Peyer's patch (tissue), 4 donors: ENCODE measurements at places on chromosomes 6 and 20.

DNA sequence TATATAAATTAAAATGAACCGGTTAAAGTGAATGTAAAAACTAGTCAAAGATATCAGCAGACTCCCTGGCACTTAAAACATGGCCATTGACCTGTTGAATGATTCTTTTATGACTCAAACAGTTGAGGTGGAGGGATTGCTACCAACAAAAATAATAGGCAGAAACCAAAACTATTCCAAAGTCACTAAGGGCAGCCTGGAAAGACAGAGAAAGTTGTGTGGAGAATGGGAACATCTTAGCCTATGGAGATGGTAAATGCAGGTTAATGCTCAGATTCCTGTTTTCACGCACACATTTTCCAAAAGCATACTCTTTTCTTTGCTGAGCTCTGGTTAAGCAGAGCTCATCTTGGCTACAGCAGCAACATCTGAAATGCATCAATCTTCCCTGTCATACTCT, 553.5 kb downstream of the HACE1 start:
- H3K4me1 ChIP-seq, result no peaks in the 10 kb centered on the region
- no peak overlapping the region for H3K27ac ChIP-seq
- H3K36me3 ChIP-seq, result no peaks in the 10 kb centered on the region

DNA sequence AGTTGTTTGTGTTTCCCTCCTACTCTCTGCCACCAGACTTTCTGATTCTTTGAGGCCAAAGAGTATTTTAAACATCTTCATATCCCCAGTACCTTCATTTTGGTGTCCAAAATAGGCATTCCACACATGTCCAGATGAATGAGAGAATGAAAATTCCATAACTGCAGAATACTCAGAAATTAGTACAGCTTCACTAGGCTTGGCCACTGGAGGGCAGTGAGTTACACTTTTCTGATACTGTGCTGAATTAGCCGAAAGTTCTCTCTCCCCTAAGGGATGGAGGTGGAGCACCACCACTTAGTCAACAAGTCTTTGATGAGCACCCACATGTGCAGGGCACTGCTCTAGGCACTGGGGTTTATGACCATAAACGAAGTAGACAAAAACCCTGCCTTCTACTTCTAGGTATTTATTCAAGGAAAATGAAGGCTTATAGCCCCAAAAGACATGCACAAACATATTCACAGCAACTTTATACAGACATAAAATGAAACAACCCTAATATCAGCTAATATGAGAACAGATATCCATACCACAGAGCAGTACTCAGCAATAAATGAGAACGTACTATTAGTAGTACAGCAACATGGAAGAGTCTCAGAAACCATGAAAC, 46.1 kb upstream of the TMEM217 start:
- no peaks in the 10 kb centered on the region for H3K4me1 ChIP-seq
- H3K27ac ChIP-seq, result no peak overlapping the region

GRCh38 chr6:35977308-35977707, 47.1 kb downstream of the SLC26A8 start:
- no peaks in the 10 kb centered on the region for H3K27me3 ChIP-seq
- no peak for DNase-seq
- H3K4me3 ChIP-seq, result no peak overlapping the region
- H3K27ac ChIP-seq, result no peak overlapping the region
- H3K4me1 ChIP-seq, result no peaks in the 10 kb centered on the region

GRCh38 chr6:133999305-133999704, 46.3 kb downstream of the TBPL1 start:
- no peaks in the 10 kb centered on the region for H3K4me1 ChIP-seq
- no peak for DNase-seq
- no peak overlapping the region for H3K27ac ChIP-seq
- H3K4me3 ChIP-seq, result no peak overlapping the region
- H3K27me3 ChIP-seq, result no peaks in the 10 kb centered on the region

- no peaks in the 10 kb centered on the region for H3K4me1 ChIP-seq
- DNase-seq, result no peak
- H3K4me3 ChIP-seq, result no peak overlapping the region
- H3K27me3 ChIP-seq, result no peaks in the 10 kb centered on the region
- H3K36me3 ChIP-seq, result no peaks in the 10 kb centered on the region
- no peak overlapping the region for H3K27ac ChIP-seq
Observed at GRCh38 chr6:10030942-10031537, 383.8 kb downstream of the TFAP2A start.

DNA sequence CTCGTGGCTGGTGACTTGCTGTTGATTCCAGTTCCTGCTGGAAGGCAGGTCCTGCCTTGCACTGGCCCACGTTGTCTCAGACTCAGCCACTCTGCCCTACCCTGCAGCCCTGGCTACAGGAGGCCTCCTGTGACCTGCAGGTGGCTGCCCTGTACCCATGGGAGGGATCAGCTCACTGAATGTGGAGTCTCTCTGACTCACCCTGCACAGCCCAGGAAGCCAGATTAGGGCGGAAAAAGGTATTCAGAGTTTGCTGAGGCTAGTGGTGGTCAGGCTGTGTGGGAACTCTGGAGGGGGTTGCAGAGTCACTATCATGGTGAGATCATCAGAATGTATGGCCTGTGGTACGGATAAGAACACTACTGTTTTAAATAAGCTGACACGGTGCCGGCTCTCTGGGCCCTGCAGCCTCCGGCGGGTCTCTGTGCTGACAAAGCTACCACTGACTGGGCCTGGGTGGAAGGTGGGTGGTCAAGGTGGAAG, 24.7 kb upstream of the PYGB start:
- H3K27ac ChIP-seq, result no peak overlapping the region
- H3K4me1 ChIP-seq, result no peaks in the 10 kb centered on the region
- no peaks in the 10 kb centered on the region for H3K27me3 ChIP-seq
- no peak overlapping the region for H3K4me3 ChIP-seq
- DNase-seq, result no peak

DNA sequence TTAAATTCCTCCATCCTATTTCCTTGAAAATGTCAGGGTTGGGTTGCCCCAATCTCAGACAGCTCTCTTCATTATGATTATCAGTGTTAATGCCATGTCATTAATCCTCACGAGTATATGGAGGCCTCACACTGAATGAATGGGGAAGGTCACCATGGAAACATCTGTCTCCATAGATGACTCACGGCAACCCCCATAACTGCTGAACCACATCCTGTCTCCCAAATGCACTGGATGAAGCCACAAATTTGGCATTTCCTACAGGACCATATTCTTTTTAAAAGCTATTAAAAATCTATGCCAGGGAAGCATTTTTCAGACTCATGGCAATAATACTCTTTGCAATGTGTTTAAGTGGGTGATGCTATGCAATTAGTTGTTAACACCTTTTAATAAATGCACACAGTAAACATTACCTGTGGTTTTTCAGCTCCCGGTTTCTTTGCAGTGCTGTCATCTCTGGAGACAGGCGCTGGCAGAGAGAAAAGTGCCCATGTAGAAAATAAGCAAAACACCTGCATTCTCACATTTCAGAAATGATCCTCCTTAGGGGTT, 80.1 kb upstream of the PTPRK start:
- H3K27ac ChIP-seq, result no peak overlapping the region
- H3K36me3 ChIP-seq, result no peaks in the 10 kb centered on the region
- no peaks in the 10 kb centered on the region for H3K27me3 ChIP-seq
- no peaks in the 10 kb centered on the region for H3K4me1 ChIP-seq
- H3K4me3 ChIP-seq, result no peak overlapping the region

DNA sequence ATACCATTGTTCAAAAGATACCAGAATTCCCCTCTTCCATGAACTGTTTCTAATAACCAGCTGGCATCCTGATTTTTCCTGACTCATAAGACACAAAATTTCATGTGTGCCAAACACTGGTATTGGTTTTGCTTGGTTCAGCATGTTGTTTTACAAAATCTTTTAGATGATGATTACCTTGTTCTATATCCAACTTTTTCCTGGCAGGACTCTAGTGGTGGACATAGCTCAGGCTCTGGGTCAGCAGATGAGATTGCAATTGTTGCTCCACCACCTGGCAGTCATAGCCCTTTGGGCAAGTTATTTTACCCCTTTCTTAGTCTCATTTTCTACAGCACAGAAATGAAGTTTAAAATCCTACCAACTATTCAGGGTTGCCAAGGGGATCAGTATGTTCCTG, 6.2 kb downstream of the TRIM38 start:
- H3K36me3 ChIP-seq, result peaks cover 73% of the 10 kb centered on the region
- peaks cover 27% of the 10 kb centered on the region for H3K4me1 ChIP-seq
- H3K27ac ChIP-seq, result no peak overlapping the region
- H3K4me3 ChIP-seq, result no peak overlapping the region

DNA sequence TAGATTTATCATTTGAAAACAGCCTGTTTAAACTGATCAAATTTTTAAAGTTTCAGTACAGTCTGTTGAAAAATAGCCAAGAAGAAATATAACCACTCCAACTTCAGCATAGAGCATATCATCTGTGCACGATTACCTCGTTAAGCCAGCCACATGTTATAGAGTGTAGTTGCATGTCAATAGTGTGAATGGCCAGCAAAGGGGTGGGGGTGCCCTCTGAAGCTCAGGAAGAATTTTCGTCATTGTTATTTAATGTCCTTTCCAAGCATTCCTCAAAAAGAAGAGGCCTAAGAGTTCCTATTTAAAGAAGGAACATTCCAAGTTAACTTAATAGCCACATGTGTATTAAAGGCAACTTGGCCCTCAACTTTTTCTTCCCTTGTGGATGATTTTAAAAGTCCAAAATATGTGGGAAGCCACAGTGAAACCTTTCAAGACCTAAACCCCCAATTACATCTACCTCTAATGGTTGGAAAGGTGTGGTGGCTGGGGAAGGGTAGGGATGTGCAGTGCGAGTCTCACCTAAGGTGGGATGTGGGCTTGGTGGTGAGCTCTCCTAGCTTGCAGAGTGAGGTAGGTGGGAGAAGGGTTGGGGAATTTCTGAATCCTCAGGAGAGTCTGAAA, 1.8 kb upstream of the CCN2 start:
- no peak overlapping the region for H3K4me3 ChIP-seq
- no peaks in the 10 kb centered on the region for H3K36me3 ChIP-seq
- no peaks in the 10 kb centered on the region for H3K27me3 ChIP-seq
- no peak for DNase-seq
- no peaks in the 10 kb centered on the region for H3K4me1 ChIP-seq

GRCh38 chr20:45308117-45308778, at the start of gene MATN4:
Gene MATN4 (minus strand): TSS chr20:45308299. CDS start chr20:45305582, 2,717 bp downstream.
- DNase-seq, result no peak
- no peaks in the 10 kb centered on the region for H3K36me3 ChIP-seq
- H3K4me3 ChIP-seq, result no peak within 1 kb of the TSS
- H3K4me1 ChIP-seq, result no peaks in the 10 kb centered on the region
- H3K27ac ChIP-seq, result no peak within 1 kb of the TSS
- no peaks in the 10 kb centered on the region for H3K27me3 ChIP-seq

- no peak overlapping the region for H3K4me3 ChIP-seq
- no peaks in the 10 kb centered on the region for H3K4me1 ChIP-seq
- no peak overlapping the region for H3K27ac ChIP-seq
- no peaks in the 10 kb centered on the region for H3K27me3 ChIP-seq
- DNase-seq, result no peak
Observed at GRCh38 chr6:551405-551804, 105.5 kb downstream of the HUS1B start.

DNA sequence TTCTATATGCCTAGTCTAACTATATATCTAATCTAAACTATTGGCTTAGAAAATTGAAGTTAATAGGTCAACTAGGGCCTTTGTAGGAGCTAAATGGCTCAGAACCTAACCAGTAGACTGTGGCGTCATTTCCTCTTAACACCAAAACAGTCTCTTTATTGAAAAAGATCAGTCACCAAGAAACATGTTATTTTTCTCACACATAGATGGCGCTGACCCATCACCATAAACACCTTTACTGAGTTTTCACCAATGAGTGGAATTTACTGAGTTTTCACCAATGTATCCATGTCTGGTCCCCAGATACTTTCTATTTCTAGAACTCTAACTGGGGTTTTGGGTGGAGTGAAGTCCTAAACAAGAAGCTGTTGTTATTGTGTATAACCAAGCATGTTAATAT, 636.0 kb downstream of the BCKDHB start:
- no peaks in the 10 kb centered on the region for H3K36me3 ChIP-seq
- H3K27me3 ChIP-seq, result no peaks in the 10 kb centered on the region
- no peaks in the 10 kb centered on the region for H3K4me1 ChIP-seq
- no peak overlapping the region for H3K27ac ChIP-seq
- no peak for DNase-seq

GRCh38 chr6:31734821-31735406, 1.4 kb downstream of the CLIC1 start:
- no peaks in the 10 kb centered on the region for H3K27me3 ChIP-seq
- DNase-seq, result peak; percentile 84
- peaks cover 40% of the 10 kb centered on the region for H3K36me3 ChIP-seq
- peak overlapping the region; percentile 61 for H3K4me3 ChIP-seq
- H3K4me1 ChIP-seq, result peaks cover 35% of the 10 kb centered on the region

DNA sequence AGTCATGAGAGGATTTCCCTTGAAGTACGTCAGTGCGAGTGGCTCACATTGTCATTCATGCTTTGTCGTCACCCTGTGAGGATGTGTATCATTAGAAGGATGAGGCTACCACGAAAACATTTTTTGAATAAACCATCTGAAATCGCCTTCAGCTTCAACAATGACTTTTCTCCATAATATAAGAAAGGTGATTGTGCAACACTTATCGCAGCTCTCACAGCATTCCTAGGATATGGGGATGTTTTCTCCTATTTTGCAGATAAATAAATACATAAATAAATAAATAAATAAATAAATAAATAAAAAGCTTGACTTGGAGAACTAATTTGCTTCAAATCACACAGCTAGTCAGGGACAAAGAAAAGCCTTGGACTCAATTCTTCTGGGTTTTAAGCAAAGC, 326.5 kb downstream of the FOXA2 start:
- no peaks in the 10 kb centered on the region for H3K4me1 ChIP-seq
- DNase-seq, result no peak
- no peaks in the 10 kb centered on the region for H3K27me3 ChIP-seq
- H3K4me3 ChIP-seq, result no peak overlapping the region

GRCh38 chr20:32626859-32627636, 41.9 kb upstream of the NOL4L start:
- no peak overlapping the region for H3K27ac ChIP-seq
- peaks cover 7% of the 10 kb centered on the region for H3K4me1 ChIP-seq
- H3K36me3 ChIP-seq, result no peaks in the 10 kb centered on the region
- H3K27me3 ChIP-seq, result peaks cover 6% of the 10 kb centered on the region

DNA sequence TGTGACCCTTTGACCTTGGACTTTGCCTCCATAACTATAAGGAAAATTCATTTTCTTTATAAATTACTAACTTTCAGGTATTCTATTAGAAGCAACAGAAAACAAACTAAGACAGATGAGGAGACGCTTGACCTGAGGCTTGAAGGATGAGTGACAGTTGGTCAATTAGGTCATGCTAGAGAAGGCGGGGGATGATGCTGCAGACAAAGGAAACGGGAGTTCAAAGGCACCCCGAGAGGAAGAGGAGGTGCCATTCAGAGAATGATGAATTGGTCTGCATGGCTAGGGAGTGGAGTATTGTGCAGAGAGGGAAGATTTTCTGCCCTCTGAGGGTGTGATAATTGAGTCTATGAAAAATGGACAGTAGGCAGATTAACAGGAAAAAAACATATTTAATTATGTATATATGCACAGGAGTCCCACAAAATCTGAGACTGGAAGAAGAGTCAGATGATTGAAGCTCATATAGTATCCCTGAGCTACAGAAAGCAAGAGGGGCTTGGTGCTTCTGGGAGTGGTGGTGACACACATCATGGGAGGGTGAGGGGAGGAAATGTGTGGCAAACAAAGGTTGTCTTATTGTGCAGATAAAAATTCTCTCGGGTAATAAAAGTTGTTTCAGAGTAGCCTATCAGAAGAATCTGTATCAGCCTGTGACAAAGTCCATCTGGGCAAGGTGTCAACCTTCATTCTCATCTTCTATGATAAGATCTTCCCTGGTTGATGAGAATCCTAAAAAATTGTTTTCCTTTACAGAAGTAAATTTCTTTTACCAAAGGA, 20.4 kb upstream of the FUCA2 start:
- H3K36me3 ChIP-seq, result no peaks in the 10 kb centered on the region
- DNase-seq, result peak; percentile 63
- no peaks in the 10 kb centered on the region for H3K4me1 ChIP-seq
- no peak overlapping the region for H3K27ac ChIP-seq
